ENCODE measurements at places on chromosomes 13 and 19.

- DNase-seq: no peak
These were observed 1.7 kb upstream of the PTGER1 start for GRCh38 chr19:14476673-14477401.

GRCh38 chr19:17103177-17103576 lies 27.6 kb downstream of the MYO9B start:
- DNase-seq: peak; percentile 30

DNA sequence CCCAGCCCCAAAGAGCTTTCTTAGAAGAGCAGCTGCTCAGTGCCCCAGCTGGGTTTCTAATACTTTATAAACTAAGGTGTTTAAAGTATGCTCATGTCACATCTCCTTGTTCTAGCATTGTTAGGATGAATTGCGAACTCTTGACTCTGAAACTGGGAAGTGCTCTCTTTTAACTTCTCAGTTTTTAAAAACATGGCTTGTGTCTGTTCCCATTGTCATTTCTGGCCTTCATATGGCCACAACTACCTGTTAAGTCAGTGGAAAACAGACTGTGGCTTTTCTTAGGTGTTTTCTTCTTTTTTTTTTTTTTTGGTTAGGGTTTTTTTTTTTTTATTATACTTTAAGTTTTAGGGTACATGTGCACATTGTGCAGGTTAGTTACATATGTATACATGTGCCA lies 164.7 kb downstream of the KCNRG start:
- no peak for DNase-seq

DNA sequence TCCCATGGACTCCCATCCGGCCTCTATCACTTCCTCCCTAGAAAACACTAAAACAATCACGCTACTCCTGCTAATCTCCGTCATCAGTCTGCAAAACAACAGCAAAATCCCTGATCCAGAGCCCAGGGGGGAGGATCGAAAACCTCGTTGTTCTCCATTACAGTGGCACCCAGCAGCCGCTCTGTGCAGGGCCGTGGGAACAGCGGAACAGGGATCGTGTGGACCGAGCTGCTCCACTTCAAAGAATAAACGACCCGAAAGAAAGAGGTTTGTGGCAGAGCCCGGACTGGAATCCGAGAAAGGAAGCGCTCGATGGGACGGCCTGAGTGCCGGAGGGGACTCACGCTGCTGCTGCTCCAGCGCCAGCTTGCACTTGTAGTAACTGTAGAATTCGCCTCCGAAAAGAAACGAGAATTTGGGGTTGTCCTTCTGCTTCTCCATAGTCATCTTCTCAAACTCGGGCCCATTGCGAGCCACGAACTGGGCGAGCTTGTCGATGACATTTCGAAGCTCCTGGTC lies 652 bp downstream of the CHERP start:
- peak; percentile 31 for DNase-seq

GRCh38 chr13:26015271-26016125 lies 36.3 kb downstream of the SHISA2 start:
- no peak for DNase-seq

- DNase-seq: no peak
These were observed 95.2 kb downstream of the PCCA start for GRCh38 chr13:100184095-100184494.

DNA sequence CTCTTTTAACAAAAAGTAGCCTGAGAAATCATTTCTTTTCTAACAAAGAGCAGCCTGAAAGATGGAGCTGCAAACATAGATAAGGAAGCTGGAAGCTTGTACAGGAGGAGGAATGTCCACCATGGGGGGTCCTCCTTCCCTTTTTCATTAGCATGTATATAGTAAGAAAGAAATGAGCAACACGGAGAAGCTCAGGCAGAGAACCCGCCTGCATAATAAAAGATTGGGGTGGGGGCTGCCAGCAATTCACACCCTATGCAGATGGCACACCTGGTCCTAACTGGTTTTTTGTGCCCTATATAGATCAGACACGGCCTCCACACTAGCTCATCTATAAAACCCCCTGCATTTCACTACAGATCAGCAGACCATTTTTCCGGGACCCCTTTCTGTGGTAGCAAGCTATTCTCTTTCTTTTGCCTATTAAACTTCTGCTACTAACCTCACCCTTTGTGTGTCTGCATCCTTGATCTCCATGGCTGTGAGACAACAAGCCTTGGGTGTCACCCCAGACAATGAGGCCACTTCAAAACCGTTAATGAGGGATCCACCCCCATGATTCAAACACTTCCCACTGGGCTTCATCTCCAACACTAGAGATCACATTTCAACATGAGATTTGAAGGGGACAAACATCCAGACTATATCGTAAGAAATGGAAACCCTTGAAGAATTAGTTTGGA lies 167.5 kb upstream of the FREM2 start:
- DNase-seq: no peak

DNA sequence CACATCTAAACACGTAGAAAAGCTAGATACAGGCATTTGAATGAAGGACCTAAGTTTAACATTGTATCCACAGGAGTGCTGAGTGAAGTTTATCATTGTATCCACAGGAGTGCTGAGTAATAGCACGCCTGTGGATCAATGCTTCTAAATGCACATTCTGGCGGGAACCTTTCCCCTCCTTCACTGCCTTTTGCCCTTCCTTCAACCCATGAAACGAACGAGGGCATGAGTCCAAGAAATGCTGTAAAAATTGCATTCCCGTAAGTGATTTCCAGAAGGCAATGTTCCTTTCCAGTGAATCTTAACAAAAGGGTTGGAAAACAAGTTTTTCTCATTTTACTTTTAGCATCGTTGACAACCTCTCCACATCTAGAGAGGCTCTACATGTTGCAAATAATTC lies 88.1 kb downstream of the ZDHHC20 start:
- no peak for DNase-seq

GRCh38 chr19:46368116-46368515 lies 21.2 kb downstream of the PPP5C start:
- DNase-seq: no peak

- DNase-seq: no peak
These were observed 1.1 kb downstream of the CYP2S1 start for GRCh38 chr19:41194157-41194552.

- DNase-seq: no peak
These were observed 39.3 kb downstream of the SIGLEC7 start for GRCh38 chr19:51181377-51181912.

DNA sequence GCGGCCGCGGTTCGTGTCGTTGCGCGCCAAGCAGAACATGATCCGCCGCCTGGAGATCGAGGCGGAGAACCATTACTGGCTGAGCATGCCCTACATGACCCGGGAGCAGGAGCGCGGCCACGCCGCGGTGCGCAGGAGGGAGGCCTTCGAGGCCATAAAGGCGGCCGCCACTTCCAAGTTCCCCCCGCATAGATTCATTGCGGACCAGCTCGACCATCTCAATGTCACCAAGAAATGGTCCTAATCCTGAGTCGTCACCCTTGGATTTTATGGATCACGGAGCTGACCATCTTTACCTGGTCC lies 475 bp downstream of the MRPL57 start:
- no peak for DNase-seq

GRCh38 chr13:25192489-25192888 lies 20.4 kb upstream of the AMER2 start:
- no peak for DNase-seq

DNA sequence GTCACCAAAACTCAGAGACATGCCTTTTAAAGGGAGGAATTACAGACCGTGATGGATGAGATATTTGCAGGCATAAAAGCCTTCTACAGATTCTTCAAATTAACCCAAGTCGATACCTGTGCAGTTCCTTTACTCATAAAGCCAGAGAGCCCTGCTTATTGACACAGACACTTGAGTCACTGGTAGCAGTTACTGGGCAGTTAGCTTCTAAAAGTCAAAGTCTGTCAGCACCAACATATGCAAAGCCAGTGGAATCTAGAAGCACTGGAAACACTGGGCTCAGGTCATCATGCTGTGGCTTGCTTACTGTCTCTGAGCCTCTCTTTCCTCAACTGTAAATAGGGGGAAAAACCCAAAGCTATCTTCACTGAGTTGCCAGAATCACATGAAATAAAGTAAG lies 25.7 kb upstream of the LRCH1 start:
- DNase-seq: no peak

DNA sequence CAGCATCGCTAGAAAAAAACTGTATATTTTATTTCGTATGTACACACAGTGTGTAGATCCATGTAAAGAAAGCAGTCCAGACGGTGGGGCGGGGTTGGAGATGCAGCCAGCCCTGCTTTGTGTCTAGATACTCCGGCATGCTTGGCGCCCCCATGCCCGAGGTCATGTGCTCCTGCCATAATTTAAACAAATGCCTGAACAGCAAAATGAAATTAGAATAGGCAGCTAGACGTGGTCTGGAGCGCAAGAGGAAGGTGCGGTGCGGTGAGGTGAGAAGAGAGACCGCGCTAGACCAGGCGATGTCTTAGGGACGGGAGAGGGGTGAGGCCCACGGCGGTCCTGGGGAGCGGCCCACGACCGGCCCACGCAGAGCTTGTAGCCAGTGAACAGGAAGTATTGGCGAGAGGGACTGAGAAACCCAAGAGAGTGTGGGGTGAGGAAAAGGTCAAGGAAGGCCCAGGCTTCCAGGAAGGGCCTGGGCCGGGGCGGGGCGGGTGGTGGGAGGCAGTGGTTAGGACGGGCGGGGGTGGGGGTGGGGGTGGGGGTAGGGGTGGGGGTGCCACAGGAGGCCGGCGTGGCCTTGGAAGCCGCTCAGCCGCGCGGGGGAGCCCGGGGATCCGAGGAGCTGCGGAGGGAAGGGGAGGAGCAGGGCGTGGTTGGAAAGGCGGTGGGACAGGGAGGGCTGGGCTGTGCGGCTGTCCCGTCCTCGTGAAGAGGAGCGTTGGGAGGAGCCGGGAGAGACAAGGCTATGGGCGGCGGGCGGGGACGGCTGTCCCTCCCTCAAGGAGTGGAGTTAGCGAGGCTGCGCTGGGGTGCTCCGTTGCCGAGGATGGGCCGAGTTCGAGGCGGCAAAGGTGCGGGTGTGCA lies 254.7 kb upstream of the SGCG start:
- DNase-seq: peak; percentile 60

GRCh38 chr19:6465006-6465405 lies 935 bp downstream of the CRB3 start:
- no peak for DNase-seq

DNA sequence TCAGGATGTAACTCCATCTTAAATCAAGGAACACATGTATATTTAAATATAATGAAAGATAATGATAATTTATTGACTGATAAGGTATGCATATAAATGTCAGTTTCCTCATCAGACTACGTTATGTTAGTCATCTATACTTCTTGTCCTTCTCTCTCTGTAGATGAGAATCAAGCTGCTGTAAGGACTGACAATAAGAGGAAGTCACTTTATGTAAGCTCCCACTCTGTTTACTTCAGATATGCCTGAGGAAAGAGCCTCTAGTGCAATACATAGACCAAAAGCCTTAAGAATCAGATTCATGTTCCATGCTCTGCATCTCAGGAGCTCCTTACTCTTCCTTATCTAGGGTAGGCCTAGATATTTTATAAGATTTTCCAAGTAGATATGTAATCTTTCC lies 9.6 kb upstream of the SLITRK6 start:
- no peak for DNase-seq

DNA sequence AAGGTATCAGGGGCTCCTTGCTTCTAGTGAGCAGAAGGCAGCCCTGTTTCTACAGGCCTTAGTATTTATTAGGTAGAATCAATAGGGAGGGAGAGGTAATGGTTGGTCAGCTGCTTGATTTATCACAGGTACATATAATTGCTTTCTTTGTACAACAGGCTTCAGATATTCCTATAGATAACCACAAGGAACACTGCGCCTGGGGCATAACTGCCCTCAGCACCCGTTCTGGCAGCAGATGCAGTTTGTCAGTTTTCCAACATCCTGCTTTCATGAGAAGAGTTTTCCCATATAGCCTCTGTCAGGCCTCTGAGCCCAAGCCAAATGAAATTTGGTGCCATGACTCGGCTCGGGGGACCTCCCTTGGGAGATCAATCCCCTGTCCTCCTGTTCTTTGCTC lies 12.4 kb upstream of the ZNF486 start:
- DNase-seq: no peak

GRCh38 chr13:113783200-113783881 lies 24.3 kb downstream of the TMEM255B start:
- DNase-seq: no peak

- no peak for DNase-seq
These were observed 4.9 kb downstream of the SIAH3 start for GRCh38 chr13:45846681-45847080.

DNA sequence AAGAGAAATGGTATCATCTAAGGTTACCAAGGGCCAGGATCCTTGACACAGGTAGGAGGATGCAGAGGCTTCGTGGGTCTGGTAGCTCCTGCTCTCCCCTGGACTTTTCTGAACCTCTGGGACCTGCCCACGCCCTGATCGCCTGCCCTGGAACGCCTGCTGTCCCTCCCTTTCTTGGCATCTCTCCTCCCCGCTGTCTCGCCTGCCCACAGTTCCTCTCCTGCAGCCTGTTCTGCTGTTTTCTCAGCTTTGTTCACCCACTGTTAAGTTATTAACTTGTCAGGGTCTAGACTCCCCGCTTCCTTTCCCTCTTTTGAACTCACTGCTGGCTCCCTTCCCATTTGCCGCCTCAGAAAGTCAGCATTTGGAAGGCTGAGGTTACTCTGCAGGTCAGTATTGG lies 19.8 kb downstream of the SERP2 start:
- DNase-seq: no peak

DNA sequence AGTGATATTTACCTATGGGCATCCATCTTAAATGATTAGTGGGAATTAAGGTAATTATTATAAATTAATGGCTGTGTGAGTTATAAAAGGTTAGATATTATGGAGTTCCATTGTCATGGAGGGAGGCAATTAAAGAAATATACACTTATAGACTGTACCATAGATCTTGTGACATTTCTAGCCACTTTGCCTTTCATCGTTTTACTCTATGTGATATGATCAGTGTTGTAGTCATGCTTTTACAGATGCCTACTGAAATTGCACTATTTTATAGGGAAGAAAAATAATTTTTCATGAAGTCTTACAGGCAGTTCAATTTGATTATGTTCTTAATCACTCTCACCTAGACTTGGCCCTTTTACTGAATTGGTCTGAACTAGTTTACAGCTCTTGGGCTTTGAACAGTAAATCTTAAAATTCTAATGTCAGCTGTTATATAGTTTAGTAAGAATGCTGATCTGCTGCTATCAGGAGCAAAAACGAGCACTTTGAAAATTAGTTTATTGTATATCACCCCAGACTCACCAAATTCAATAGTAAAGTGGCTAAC lies 301.2 kb downstream of the GPC6 start:
- no peak for DNase-seq

GRCh38 chr19:4144666-4145249 lies 8.7 kb upstream of the CREB3L3 start:
- DNase-seq: no peak

DNA sequence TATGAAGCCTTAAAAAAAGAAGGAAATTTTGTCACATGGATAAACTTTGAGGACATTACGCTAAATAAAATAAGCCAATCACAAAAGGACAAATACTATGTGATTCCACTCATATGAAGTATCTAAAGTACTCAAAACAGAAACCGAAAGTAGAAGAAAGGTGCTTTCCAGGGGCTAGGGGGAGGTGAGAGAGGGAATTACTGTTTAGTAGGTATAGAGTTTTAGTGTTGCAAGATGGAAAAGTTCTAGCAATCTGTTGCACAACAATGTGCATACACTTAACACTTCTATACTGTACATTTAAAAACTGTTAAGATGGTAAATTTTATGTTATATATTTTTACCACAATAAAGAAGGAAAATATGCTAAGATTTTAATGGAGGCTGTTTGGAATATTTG lies 83.0 kb downstream of the POLR1D start:
- DNase-seq: no peak

- peak; percentile 46 for DNase-seq
These were observed 682 bp downstream of the SSBP4 start for GRCh38 chr19:18419699-18420460.

GRCh38 chr13:96338030-96338429 lies 248.1 kb downstream of the HS6ST3 start:
- no peak for DNase-seq

GRCh38 chr19:3570606-3571011 lies 2.1 kb upstream of the HMG20B start:
- no peak for DNase-seq
